Upper lobe of right lung (tissue), 1 donor: ENCODE measurements at places on chromosomes 12 and 14. TPM values are rescaled to one million over a fixed set of nuclear protein-coding genes. Genes with fewer than 3 reads are reported as not detected.

The AVPR1A gene
- total RNA-seq, result 1.7 TPM

The ERG28 gene
- 36.1 TPM for total RNA-seq

The SPIC gene
- not detected for total RNA-seq

The KIF5A gene
- 0.14 TPM for total RNA-seq
